DMS 273 treated with DMSO at 0.1 percent for 48 hours (cell line): ENCODE measurements at places on chromosomes 12 and 14.

DNA sequence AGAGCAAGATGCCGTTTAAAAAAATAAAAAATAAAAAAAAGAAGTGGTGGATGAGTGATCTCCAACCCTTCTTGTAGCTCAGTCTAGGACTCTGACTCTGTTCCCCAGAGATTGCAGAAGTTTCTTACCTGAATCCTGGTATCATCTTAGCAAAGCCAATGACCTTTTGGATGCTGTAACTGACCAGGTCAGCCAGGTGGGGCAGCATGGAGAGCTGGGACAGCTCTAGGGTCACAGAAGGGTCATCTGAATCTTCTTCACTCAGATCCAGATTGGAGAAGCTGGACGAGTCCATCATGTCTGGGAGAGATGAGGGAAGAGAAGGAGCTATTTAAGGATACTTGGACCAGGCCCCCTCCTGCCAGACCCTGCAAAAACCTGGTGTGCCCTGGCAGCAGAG, 35.8 kb upstream of the HDAC7 start:
- DNase-seq, result no peak

DNA sequence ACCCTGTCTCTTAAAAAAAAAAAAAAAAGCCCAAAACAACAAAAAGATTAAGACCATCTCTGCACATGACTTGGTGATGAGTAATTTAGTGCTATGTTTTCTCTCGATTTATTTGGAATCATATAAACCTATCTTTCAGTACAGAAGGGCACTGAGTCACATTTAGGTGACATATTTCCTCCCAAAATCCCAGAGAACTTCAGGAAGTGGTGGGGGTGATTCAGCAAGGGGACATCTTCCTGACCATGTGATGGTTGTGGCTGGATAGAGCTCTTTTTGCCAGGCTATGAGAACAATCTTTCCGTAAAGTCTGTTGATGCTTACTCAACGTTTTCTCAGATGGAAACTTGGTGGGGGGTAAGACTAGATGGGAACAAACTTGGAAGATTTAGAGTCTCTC, 50.0 kb downstream of the PPFIBP1 start:
- no peak for DNase-seq

DNA sequence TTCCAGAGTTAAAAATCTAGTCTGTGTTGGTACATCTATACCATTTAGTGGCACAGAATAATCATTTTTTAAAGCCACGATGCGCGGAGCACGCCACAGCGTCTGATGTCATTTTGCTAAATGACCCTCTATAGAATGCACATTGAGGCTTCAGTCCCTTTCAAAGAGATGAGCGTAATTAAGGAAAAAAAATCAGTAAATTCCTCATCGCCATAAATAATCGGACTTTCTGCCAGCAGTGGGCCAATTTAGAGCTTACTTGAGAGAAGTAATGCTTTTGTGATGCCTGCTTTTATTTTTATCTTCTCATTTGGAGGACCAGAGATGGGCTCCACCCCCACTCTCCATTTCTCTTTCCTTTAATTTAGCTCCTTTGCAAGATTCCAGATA, 4.0 kb downstream of the ASCL1 start:
- no peak for DNase-seq

GRCh38 chr12:112170376-112170775, 45.0 kb downstream of the TRAFD1 start:
- DNase-seq, result no peak

GRCh38 chr12:4807813-4808212, 87.6 kb downstream of the GALNT8 start:
- DNase-seq, result no peak

- no peak for DNase-seq
Measured at GRCh38 chr12:49323524-49324097, 556 bp downstream of the TROAP start.

GRCh38 chr14:75249958-75250336, 28.7 kb upstream of the FOS start:
- DNase-seq, result no peak

GRCh38 chr12:110960795-110961194, 40.4 kb upstream of the MYL2 start:
- no peak for DNase-seq

- no peak for DNase-seq
Measured at GRCh38 chr12:29945904-29946303, 162.2 kb upstream of the TMTC1 start.

- no peak for DNase-seq
Measured at GRCh38 chr14:74792249-74793039, 29.3 kb downstream of the YLPM1 start.

DNA sequence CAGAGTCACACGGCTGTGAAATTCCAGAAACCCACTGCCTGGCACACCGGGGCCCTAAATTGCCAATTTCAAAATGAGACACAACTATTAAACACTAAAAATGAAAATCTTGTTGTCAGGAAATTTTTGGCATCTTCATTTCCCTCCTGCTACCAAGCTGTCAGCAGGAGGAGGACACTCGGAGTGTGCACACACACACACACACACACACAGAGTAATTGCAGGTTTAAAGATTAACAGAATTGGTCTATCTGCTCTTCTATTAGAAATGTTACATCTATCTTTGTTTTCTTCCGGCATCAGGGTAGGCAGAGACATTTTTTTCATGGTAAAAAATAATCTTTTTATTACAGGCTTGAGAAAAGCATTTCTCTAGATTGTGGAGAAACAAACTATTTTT, 314.2 kb downstream of the EGLN3 start:
- no peak for DNase-seq

DNA sequence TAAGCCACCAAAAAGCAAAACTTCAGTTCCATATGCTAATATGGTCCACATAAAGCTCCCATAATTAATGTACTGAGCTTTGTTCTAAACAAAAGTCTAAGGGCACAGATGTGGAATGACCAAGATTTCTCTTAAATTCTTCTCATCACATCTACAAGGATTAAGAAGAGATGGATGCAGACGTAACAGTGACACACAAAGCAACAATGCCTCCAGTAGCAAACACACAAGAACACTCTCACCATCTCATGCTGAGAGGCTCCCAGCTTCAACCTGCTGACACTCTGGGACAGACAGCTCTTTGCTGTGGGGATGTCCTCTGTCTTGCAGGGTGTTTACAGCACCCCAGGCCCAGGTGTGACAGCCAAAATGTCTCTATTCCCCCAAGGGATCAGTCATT, 48.2 kb downstream of the SETD3 start:
- no peak for DNase-seq

DNA sequence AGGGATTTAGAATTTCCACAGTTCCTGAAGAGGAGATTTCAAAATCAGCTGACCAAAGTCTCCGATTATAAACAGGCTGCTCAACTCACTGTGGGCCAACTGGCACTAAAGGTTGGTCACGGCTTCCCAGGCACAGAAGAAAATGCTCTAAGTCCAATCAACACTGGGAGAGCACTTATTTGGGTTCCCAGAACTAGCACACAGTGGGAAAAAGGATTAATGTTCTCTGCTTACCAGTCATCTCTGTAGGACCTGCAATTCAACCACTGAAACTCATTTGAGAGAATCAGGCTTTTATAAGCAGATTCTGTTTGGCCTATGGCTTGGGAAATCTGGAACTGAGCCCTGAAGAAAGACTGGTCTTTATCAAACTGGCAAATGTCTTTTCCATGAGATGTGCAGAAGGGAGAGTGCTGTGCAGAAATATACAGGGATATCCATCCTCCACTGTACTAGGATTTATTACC, 49.4 kb downstream of the ABCC9 start:
- DNase-seq, result no peak

DNA sequence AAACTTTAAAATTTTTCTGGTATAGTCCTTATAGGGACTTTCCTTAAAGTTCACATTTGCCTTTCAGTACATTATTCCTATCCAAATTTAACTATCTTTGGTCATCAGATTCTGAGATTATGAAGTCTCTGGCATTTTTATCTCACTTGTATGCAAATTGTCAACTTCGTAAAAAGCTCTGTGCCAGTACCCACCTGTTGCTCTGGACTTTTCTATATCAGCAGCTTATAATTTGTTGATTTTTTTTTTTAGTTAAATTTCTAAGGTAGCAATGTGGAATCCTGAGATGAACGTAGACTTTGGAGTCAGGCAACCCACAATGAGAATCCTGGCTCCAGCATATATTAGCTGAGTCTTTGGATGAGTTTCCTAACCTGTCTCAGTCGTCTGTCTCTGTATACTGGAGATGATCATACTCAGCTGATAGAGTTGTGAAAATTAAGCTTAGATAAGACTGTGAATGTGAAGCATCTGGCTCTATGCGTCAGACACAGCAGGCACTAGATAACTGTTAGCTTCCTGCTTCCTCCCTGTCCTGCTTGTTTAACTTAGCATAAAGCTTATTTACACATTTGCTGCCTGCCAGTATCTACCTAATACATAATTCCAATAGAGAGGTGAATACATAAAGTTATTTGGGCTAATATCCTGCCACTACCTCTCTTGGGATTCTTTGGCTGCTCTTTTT, 59.8 kb downstream of the MARK3 start:
- DNase-seq, result no peak

DNA sequence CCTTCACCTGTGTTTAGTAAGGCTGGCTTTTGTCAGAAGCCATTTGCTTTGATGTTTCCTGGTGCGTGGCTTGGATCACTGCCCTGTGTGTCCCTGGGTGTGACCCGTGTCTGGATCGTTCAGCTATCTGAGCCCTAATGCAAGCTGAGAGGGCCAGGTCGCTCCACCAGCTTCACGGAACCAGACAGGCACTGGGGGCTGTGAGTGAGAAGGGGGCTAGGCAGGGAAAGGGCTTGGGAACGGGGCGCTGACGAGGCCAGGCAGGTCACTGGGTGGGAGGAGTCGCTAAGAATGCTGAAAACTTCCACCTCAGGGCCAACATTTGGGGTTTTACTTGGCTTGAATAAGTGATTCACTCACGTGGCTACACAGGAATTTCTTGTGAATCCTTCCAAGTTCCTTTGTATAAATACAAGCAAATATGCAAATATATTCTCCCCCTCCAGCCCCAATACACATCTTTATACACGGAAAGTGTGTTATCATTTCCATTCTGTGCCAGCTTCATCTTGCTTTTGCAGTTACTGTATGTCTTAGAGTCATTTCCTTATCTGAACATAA, 24.2 kb upstream of the MMP17 start:
- no peak for DNase-seq

DNA sequence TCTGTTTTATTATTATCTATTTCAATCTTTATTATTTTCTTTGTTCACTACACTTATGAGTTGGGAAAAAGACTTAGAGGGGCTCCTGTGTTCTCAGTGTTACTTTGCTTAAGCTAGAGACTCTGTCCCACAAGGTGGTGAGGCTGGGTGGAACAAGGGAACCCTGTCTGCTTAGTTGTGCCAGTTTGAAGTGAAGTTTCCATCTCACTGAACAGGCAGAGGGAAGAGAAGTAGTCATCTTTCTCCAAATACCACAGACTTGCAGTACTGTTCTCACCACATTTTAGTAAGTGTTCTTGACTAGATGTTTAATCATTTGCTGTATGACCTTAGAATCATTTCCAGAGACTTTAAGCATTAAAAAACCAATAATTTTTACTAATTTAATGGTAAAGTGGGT, 195.7 kb upstream of the NEDD1 start:
- DNase-seq, result no peak

DNA sequence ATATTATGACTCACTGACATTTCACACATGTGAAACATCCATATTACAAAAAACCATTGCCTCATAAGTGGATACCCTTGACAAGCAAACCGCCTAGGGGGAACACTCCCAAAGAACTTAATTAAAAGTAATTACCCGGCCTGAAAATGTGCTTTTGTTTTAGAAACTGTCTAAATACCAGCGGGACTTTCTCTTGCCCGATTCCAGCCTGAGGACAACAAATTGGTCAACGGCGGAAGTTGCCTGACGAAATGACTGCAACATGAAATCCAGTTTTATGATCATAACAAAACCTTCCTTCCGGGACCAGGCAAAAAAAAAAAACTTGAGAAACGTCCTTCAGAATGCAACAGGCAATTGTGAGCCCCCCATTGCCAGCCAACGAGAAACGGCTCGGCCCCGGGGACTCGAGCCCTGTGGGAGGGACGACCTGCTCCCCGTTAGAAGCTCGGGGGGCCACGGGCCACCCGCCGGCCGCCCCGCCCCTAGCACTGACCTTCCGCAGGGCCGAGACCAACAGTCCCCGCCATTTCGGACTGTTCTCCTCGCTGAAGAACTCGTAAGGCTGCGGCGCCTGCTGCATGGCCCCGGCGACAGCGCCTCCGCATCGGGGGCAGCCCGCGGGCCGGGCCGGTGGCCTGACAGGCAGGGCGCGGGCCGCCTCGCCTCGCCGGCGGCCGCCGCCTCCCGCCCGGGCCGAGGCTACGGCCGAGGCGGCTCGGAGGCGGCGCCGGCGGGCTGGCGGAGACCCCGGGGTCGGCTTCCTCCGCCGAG, 490 bp downstream of the SOS2 start:
- no peak for DNase-seq

- no peak for DNase-seq
Measured at GRCh38 chr12:106113446-106113823, 25.3 kb downstream of the NUAK1 start.

DNA sequence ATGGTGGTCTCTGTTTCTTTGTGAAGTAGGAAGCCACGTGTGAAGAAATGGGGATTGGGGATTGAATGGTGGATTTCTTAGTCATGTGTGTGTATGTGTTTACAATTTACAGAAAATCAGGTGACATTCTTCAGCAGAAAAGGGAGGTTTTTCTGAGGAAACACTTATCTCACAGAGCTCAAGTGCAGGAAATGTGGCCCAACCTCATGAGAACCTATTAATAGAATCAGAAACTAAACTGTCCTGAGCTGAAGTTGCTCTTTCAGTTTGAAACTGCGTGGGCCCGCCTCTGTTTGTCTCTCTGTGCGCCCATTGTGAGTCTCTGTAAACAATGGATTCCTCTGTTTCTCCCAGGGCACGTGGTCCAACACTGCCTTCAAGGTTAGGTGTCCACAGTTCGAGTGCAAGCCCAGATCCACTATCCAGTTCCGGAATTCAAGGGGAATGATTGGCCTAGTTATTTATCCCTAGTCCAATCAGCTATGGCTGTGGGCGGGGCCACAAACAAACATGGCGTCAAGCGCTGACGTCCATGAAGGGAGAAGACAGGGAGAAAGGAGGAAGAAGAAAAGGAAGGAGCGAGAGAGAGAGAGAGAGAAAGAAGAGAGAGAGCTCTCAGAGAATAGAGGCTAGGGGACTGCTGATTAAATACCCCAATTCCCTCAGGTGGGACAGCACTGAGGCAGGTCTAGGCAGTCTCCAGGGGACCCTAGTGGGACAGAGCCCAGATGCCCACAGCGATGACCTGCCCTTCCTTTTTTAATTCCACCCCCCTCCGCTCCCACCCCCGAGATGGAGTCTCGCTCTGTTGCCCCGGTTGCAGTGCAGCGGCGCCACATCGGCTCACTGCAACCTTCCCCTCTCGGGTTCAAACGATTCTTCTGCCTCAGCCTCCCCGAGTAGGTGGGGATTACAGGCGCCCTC, 31.4 kb upstream of the C12orf76 start:
- DNase-seq, result no peak
